GF-D8 (cell line): ENCODE measurements at places on chromosomes 11 and 22.

GRCh38 chr11:96311120-96311568, 31.9 kb downstream of the MAML2 start:
- DNase-seq, result no peak

DNA sequence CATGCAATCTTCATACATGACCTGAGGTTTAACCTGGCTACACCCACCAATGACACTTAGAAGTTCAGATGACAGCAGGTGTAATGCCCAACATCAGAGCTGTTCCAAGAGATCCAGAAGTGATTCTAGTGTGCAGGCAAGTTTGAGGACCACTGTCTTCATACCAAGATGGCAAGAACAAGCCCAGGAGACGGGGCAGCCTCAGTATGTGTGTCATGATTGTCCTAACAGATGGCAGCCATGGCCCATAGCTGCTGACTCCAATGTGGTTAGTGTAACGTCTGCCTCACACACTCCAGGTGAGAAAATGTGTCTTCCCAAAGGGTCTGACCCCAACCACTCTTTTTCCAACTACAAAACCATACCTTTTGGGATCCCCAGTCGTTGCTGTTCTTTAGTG, 97.3 kb downstream of the ETS1 start:
- no peak for DNase-seq

- DNase-seq, result no peak
Observed at GRCh38 chr22:41619979-41620588, 759 bp downstream of the DESI1 start.

DNA sequence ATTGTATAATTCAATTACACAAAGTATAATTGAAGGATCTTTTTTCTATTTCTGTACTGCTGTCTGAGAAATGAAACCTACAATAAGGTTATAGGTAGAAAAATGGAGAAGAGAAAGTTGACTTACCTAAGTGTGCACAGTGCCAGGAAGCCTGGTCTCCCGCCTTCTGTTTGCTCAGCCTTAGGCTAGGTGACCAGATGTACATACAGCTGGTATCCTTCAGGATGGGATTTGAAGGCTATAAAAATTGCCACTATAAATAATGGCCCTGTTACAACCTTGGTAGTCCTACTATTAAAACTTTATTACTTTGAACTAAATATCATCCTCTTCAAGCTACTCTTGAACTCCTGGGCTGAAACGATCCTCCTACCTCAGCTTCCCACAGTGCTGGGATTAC, 19.7 kb downstream of the OR51E2 start:
- no peak for DNase-seq

DNA sequence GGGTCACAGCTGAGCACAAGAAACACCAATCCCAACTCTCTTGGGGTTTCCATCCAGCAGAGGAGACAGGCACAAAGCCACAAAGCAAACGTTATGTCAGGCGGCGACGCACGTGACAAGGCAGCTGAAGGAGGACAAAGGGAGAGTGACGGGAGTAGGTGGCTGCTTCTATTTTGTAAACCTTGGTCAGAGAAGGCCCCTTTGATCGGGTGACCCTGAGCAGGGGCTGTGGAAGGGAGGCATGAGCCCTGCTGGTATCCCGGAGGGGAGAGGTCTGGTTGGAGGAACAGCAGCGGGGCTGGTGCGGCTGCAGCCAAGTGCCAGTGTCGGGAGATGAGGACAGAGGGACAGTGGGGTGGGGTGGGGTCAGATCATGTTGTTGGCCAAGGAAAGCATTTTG, 17.3 kb upstream of the RFPL3 start:
- DNase-seq, result no peak

DNA sequence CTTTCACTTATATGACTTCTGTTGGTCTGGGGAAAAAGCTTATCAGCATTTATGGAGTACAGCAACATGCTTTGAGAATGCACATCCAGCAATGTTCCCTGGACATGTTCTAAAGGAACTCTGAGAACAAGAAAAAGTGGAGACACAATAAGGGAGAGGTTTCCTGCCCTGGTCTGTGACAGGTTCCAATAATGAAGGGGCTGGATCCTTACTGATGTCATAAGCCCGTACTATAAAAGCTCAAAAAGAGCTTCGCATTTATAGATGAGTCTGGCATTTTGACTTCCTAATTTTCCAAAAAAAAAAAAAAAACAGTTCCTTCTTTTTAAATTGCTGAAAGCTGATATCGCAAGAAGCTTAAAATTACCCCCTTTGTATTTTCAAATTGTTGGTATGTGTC, 129.1 kb downstream of the MPPED2 start:
- no peak for DNase-seq
